ENCODE measurements at places on chromosomes 16 and 17.

DNA sequence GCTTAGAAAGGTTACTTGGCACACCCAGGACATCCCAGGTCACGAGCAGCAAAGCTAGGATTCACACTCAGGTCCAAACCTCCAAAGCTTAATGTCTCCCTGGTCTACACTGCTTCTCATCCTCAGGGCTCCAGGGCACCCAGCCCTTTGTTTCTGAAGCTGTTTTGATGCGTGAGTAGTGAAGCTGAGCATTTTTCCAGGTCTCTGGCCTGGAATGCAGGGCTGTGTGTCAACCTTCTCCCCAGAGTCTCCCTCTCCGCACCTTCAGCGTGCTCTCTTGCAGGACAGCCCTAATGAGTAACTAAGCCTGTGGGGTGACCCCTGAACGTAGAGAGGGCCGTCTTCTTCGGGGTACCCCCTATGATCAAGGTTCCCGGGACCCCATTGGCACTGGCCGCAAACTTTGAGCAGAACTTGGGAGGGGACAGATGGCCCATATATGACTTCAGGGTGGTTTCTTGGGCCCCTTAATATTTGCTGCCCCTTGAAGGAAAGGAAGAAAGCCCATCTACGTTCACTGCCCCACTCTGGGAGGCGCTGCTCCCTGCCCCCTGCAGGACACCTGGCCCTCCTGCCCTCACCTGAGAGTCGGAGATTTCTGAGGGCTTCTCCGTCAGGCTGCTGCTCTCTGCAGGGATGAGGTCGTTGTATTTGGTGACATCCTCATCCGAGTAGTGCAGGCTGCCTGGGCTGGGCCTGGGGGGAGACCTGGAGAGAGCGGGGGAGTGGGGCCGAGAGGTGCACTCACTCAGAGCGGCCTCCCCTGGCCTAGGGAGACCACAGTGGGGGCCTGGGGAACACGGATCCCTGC is 36.4 kb upstream of the CDC42EP4 start:
- DNase-seq: no peak

DNA sequence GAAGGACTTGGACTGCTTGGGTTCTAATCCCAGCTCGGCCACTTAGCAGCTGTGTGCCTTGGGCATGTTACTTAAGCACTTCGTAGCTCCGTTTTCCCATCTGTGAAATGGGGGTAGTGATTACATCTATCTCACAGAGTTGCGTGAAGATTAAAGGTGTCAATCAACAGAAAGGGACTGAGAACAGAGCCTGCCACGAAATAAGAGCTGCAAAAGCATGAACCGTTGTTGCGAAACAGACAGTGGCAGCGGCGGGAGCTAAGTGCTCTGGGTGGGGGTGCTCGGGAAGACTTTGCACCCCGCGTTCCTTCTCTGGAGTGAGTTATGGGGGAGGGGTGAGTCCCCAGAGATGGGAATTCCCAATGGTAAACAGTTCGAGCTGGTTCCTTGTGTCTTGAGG is 79.6 kb upstream of the LHX1 start:
- DNase-seq: no peak

- DNase-seq: no peak
These were observed 9.3 kb downstream of the KCTD5 start for GRCh38 chr16:2691491-2692248.

DNA sequence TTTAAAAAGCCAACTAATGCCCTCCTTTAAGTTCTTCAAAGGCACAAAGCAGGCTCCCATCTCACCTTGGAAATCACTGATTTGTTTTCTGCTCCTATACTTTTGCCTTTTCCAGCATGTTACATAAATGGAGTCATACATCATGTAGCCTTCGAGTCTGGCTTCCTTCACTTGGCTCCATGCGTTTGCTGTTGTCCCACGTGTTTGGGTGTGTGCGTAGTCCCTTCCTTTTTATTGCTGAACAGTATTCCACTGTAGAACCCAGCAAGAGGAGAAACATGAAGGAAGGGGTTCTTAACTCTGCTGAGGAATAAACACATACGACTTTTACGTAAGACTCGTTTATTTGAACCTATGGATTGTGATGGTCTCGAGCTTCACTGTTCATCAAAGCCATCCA is 82.0 kb downstream of the GPRC5B start:
- no peak for DNase-seq

DNA sequence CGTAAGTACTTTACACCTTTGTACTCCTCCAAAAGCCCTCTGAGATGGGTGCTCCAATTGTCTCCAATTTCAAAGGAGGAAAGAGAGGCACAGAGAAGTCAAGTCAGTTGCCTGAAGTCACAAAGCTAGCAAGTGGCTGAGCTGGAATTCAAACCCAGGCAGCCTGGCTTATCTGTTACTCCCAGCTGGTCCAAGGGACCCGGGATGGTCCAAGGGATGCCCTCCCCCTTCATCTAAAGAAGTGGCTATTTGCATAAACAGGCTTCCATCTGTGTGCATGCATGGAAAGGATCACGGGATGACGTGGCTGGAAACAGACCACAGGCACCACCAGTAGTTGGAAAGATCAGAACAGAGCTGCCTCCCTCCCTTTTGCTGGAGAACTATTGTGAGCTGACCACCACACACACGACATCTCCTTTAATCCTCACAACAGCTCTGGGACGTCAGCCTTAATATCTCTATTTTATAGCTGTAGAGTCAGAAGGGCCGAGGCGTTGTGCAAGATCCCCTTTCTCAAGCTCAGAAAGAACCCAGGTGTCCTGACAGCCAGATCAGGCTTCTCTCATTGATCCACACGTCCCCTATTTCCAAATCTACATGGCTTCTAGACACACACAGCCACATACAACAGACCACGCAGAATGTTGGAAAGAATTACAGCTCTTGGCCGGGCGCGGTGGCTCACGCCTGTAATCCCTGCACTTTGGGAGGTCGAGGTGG is 10.9 kb upstream of the COL1A1 start:
- peak; percentile 87 for DNase-seq

- DNase-seq: no peak
These were observed 6.3 kb upstream of the AHSP start for GRCh38 chr16:31521368-31521767.

- DNase-seq: no peak
These were observed 32.3 kb downstream of the ZNF750 start for GRCh38 chr17:82807562-82807961.

DNA sequence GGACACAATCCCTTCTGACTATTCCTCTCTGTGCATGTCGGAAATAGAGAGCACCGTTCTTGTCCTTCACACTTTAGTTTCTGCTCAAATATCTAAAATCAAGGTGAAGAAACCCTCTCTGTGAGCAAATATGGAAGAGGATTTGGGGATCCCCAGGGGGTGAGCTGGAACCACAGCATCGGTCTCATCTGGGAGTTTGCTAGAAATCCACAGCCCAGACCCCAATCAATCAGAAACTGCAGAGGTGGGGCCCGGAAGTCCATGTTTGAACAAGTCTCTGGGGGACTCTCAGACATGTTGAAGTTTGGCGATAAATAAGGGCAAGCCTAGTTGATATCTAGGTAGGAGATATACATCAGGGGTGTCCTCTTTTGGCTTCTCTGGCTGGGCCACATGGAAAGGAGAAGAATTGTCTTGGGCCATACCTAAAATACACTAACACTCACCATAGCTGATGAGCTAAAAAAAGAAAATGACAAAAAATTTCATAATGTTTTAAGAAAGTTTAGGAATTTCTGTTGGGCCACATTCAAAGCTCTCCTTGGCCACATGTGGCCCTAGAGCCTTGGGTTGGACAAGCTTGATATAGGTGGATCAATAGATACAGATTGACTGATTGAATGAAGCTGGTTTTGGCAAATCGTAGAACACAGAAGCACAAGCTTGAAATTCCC is 168.0 kb upstream of the FOXF1 start:
- no peak for DNase-seq

GRCh38 chr17:2694381-2695242 is 17.0 kb downstream of the CLUH start:
- DNase-seq: no peak

- DNase-seq: no peak
These were observed 56.4 kb downstream of the JPH3 start for GRCh38 chr16:87658564-87659225.

GRCh38 chr17:17509601-17510425 is 13.6 kb upstream of the RASD1 start:
- DNase-seq: no peak

- no peak for DNase-seq
These were observed 28.8 kb downstream of the AATF start for GRCh38 chr17:36977568-36977967.

- peak; percentile 99 for DNase-seq
These were observed 24.3 kb upstream of the LASP1NB start for GRCh38 chr17:38900978-38901656.

- DNase-seq: no peak
These were observed 10.1 kb downstream of the THRA start for GRCh38 chr17:40072735-40073346.

DNA sequence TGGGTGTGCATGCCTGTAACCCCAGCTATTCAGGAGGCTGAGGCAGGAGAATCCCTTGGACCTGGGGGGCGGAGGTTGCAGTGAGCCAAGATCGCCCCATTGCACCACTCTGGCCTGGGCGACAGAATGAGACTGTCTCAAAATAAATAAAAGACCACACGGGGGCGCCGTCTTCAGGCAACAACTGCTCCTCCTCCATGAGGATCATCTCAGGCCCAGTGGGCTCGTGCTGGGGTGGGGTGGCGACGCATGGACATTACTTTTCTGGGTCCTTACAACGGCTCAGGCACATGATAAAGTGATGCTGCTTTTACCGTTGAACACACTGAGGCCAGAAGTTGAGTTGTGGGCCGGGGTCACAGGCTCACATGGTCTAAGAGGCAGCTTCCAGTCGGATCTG is 56.2 kb downstream of the PRMT7 start:
- peak; percentile 46 for DNase-seq

- DNase-seq: no peak
These were observed 985.7 kb downstream of the CDH8 start for GRCh38 chr16:61050547-61050946.

- peak; percentile 60 for DNase-seq
These were observed 174.0 kb upstream of the CIBAR2 start for GRCh38 chr16:85286066-85286831.

All from EL (cell line).